Epithelial cell of alveolus of lung (primary cell): ENCODE measurements at places on chromosomes 3 and 15. TPM values are rescaled to one million over a fixed set of nuclear protein-coding genes. Genes with fewer than 3 reads are reported as not detected.

IFT122 gene
- total RNA-seq = 19.3 and 83.1 TPM in 2 replicates

CORO2B gene
- 8.5 and 11.9 TPM in 2 replicates for total RNA-seq

PTPRG gene
- total RNA-seq = 27.2 and 32.8 TPM in 2 replicates

LRRC58 gene
- total RNA-seq = 19.3 and 33.9 TPM in 2 replicates

NTRK3 gene
- total RNA-seq = 0.26 TPM in 1 of 2 replicates, not detected in the other

NDUFAF3 gene
- total RNA-seq = 111 and 275 TPM in 2 replicates

TMEM108 gene
- total RNA-seq = 1.0 and 1.1 TPM in 2 replicates
